ENCODE measurements at places on chromosomes 12 and 14.

DNA sequence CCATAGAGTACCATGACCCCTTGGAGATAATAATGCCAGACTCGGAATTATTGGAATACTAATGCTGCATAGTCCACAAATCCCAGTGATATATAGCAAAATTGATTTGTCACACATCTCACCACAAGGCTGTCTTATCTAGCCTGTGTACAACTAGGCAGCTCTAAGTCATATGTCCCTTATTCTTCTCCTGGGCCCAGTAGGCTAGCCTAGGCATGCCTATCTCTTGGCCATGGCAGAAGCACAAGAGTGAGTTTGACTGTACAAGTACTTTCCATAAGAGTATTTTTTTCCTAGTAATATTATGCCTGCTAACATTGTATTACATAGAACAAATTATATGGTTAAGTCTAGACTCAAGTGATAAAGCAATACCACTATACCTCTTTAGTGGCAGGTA is 1122.1 kb upstream of the SEL1L start:
- DNase-seq: no peak

- no peak for DNase-seq
Measured at GRCh38 chr12:93939641-93940325, 208.6 kb upstream of the PLXNC1 start.

GRCh38 chr12:122889761-122890520 is 6.0 kb downstream of the VPS37B start:
- DNase-seq: no peak

- DNase-seq: no peak
Measured at GRCh38 chr12:14129611-14130195, 148.3 kb upstream of the GRIN2B start.

DNA sequence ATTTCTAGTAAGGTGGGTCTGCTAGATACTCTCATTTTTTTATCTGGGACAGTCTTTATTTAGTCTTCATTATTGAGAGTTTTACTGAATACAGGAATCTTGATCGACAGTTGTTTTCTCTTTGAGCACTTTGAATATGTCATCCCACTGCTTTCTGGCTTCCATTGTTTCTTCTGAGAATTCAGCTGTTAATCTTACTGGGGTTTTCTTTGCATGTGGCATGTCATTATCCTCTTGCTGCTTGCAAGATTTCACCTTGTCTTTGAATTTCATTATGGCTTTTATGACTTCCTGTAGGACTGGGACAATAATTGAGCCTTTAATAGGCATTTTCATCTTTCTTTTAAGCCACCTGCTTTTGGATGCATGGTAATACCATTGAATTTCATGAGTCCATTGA is 46.7 kb upstream of the RD3L start:
- no peak for DNase-seq

GRCh38 chr12:116325336-116325664 is 47.8 kb upstream of the MED13L start:
- DNase-seq: no peak

- DNase-seq: no peak
Measured at GRCh38 chr14:75905147-75905904, 76.5 kb downstream of the TGFB3 start.

- no peak for DNase-seq
Measured at GRCh38 chr12:68139941-68140340, 19.6 kb downstream of the IFNG start.

DNA sequence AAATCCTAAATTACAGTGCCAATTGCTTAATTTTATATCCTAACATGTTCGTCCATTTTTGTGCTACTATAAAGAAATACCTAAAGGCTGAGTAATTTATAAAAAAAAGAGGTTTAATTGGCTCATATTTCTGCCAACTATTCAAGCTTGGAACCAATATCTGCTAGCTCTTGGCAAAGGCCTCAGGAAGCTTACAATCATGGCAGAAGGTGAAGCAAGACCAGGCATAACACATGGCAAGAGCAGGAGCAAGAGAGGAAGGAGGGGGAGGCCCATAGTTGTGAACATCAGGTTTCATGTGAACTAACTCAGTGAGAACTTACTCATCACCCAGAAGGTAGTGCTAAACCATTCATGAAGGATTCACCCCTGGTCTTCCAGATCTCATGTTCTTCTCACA is 494.3 kb downstream of the CCER1 start:
- no peak for DNase-seq

GRCh38 chr14:51648296-51648695 is 3.4 kb upstream of the FRMD6 start:
- no peak for DNase-seq

- DNase-seq: no peak
Measured at GRCh38 chr12:93832131-93832530, 155.0 kb downstream of the CRADD start.

DNA sequence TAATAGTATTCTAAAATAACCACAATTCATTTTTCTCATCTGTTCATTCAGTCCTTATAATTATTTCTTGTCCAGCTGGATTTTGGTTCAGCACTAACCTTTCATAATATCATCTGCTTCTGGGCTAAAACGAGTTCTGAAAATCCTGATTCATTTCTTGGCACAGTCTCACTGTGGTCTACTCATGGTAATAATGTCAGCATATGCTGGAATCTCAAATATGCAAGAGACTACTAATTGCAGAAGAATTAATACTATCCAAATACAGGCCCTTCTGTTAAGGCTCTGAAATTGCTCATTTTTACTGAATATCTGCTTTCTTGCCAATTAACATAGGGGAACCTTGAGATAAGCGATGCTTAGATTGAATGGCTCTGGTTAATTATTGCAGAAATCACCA is 597.1 kb downstream of the RPL10L start:
- no peak for DNase-seq

- no peak for DNase-seq
Measured at GRCh38 chr12:30779178-30779577, 24.4 kb upstream of the CAPRIN2 start.

GRCh38 chr14:74695406-74695805 is 17.5 kb downstream of the AREL1 start:
- no peak for DNase-seq

- DNase-seq: no peak
Measured at GRCh38 chr12:66503746-66504145, 175.1 kb downstream of the GRIP1 start.

DNA sequence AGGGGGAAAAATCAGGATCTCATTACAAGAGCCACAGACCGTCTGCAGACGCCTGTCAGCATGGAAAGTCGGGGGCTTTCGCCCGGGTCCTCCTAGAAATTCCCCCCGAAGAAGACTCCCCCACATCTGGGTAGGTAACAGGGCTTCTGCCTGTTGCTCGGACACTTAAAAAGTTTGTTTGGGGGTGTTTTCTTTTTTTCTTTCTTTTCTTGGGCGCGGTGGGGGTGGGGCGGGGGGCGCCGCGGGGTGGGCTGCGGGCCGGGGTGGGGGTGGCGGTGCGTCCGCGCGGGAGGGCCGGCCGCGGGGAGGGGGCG is 358 bp downstream of the ELK3 start:
- DNase-seq: no peak

- no peak for DNase-seq
Measured at GRCh38 chr12:29544428-29545101, 47.1 kb upstream of the OVCH1 start.

GRCh38 chr12:131091976-131092691 is 138.4 kb downstream of the ADGRD1 start:
- no peak for DNase-seq

DNA sequence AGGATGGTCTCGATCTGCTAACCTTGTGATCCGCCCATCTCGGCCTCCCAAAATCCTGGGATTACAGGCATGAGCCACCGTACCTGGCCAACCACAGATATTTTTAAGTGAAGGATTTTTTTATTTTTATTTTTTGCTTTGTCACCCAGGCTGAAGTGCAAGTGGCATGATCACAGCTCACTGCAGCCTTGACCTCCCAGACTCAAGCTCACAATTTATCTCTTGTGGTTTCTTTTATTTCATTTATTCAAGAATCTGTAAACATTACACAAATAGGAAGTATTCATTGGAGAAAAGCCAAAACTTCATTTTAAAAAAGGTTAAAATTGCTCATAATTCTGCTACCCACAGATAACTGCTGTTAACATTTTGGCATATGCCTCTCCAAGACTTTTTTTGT is 13.3 kb downstream of the MOAP1 start:
- DNase-seq: no peak

DNA sequence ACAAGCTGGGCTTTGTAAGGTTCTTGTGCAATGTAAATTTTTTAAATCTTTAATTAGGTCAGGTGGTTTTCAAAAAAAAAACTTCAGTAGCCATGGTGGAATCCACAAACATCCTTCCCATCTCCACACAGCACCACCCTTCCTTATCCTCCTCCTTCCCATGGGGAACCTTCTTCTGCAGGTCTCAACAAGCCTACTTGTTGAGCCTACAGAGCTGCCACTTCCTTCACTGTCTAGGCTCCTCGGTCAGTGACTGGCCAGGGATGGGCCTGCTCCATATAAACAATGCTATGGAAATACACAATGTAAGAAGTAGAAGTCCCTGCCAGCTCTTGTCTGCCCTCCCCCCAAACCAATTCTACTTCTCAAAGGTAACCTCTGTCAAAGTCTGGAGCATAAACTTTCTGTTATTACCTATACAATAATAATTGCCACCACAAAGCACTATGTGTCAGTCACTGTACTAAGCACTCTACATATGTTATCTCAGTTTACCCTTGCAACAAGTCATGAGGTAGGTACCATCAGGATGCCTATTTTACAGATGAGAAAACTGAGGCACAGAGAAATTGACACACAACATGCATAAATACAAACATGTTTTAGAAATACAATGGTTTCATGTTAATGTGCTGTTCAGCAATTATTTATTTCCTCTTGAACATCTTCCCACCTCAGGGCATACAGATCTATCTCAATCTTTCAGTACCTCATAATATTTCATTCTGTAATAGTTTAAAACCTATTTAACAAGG is 17.4 kb downstream of the LIMA1 start:
- DNase-seq: no peak

All from stimulated activated CD4-positive, alpha-beta T cell treated with anti-CD3 and anti-CD28 coated beads, Interleukin-1b, Interleukin-23, amount 100 ng/mL, for 1 hour (primary cell).